ENCODE measurements at places on chromosomes 2 and 18.

DNA sequence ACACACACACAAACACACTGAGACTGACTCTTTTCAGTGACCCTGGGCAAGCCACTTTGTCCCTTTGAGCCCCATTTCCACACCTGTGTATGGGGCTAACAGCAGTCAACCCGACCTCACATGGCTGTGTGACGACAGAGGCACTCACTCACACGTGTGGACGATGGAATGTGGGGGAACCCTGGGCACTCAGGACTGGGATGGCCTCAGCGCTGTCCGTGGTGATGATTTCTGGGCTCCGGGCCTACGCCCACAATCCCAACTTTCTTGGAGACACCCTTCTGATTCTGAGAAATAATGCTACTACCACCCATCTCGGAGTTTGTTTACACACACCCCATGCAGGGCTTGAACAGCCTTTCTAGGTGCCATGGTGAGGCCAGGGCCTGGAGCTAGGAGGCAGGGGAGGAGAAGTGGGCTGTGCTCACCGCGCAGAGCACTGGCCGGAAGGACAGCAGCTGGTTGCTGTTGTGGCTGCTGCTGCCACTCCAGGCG lies 1.5 kb downstream of the CRYBA2 start:
- DNase-seq, result no peak

DNA sequence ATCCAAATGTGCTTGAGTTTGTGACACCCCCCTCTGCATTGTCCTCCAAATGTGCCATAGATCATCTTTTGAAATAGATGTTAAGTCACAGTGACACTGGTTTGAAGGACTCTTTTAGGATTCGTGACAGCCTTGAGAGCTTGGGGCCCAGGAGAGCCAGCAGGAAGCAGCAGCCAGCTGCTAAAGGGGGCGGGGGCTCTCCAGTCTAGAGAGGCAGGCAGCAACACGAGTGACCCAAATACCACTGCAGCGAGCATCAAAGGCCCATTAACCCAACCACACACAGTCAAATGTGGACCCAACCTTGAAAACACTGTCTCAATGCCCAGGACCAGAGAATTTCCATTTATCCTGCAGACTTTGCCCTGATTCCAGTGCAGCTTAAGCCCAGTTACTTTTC lies 75.6 kb downstream of the ZBTB7C start:
- DNase-seq, result no peak

- no peak for DNase-seq
Observed at GRCh38 chr2:135762022-135762421, 20.4 kb downstream of the UBXN4 start.

- DNase-seq, result no peak
Observed at GRCh38 chr18:49175476-49175875, 224.7 kb upstream of the SMAD7 start.

GRCh38 chr2:27810455-27810854 lies 38.9 kb downstream of the MRPL33 start:
- no peak for DNase-seq

DNA sequence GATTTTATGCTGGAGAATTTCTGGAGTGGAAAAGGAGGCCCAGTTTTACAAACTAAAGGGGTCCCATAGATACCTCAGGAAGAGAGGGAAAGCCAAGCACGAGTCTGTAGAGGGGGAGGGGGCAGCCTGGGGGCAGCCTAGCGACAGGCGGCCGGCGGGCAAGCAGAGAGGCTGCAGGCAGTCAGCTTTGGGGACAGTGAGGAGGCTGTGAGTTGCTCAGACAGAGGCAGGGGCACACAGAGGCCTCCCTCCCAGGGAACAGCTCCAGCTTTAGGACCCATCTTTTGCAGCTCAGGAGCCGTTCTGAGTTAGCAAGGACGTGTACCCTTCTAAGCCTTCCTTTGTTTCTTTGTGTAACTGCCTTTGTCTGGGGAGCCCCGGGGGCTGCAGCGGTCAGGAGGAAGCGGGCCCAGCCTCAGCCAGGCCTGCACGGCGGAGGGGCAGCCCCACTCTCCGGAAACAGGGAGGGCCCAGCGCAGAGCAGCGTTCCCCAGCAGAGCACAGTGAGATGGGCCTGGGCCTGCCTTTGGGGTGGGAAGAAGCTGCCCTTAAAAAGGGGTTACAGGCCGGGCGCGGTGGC lies 41.1 kb upstream of the RALBP1 start:
- DNase-seq, result no peak

- no peak for DNase-seq
Observed at GRCh38 chr2:152473151-152473857, 138.3 kb downstream of the FMNL2 start.

GRCh38 chr2:96538487-96539214 lies 2.1 kb downstream of the ARID5A start:
- no peak for DNase-seq

DNA sequence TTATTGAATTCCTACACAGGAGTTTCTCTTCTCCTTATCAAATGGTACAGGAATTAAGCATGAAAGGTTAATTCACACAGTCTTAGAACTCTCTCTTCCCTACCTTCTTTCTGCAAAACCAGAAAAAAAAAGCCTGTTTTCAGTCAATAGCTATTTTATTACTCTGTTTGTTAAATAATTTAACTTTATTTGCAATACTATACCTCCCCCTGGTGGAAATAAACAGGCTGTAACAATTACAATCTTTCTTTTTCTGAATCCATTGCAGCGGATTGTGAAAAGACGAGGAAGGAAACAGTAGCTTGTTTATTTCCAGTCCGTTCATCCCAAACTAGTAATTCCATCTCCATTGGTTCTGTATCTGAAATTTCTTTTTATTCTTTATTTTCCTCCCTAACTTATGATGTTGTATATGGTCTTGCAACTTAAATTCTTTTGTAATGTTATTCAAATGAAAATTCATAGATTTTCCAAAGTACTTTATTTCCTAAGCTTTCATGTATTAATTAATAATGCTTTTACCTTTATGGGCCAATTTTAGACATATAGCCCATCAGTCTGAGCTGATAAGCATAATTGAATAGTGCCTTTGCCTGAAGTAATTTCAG lies 165.2 kb downstream of the SH3BP4 start:
- no peak for DNase-seq

DNA sequence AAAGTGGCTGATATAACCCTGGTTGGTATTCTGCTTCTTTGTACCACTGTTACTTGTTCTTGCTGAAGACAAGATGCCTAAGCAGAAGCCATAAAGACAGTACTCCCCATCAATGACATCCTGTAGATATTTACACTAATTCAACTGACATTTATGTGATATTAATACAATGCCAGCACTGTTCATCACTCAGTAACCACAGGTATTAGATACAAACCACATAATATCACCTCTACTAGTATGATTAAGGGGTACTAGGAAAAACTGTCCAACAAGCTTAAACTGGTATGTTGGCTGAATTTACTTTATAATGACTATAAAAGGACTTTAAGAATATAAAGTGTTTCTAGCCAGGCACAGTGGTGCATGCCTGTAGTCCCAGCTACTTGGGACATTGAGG lies 65.8 kb downstream of the RTN4 start:
- no peak for DNase-seq

DNA sequence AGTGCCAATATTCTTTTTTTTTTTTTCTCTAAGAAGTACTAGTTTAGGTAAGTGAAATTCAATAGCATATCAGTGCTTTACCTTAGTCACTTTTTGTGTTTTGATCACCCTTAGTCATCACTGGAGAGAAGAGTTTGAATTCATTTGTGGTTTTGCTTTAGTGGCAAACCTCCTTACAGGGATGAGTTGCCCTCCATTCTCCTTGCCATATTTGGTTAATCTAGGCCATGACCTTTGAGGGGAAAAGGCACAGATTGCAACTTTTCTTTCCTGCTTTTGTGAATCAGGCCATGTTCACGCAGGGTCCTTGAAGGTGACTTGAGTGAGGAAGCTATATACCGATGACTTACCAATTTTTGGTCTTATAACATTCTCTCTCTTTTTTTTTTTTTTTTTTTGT lies 34.4 kb downstream of the PLEKHA3 start:
- DNase-seq, result no peak

GRCh38 chr2:177235855-177236437 lies 23.4 kb downstream of the HNRNPA3 start:
- DNase-seq, result no peak
